ELF-1 (cell line): ENCODE measurements at places on chromosomes 1 and 21.

DNA sequence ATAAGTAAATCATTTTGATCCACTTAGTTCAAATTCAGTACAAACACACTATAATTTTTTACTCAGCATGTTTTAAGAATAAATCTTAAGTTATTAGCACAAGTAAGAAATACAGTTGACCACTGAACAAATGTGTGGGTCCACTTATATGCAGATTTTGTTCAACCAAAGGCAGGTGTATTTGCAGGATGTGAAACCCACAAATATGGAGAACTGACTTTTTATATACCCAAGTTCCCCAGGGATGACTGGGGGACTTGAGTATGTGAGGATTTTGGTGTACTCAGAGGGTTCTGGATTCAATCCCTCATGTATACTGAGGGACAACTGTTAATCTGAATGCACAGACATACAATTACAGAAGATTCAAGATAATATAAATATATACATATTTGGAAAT lies 25.7 kb upstream of the ERICH3 start:
- DNase-seq, result no peak

- DNase-seq, result no peak
These were observed 13.3 kb downstream of the MFAP2 start for GRCh38 chr1:16967095-16967575.

DNA sequence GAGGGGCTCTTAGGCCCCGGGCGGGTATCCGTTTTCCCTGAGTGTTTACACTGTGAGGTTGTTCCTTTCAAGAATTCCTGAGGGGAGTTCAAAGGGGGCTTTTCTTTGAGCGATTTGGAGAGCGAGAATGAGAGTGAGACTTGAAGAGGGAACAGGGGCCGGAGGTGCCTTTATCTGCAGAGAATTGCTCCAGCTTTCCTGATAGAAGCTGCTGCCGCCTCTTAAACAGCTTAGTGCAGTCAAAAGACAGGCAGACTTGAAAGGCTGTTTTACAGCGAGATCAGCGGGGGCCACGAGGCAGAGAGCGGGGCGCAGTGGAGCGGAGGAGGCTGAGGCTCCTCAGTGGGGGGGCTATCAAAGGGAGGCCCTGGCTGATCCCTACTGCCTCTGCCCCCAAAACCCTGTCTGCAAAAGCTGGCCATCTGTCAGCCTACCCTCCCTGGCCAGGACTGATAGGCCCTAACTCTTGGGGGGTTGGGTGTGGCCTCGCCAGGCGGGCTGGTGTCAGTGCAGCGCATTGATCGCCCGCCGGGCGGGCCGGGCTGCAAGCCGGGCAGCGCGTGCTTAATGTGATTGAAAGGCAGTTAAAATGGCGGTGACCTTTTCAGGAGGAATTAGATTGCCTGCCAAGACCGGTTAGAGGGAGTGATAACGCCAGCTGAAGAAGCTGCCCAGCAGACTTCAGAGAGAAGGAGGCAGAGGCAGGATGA lies 36.4 kb downstream of the TMEM53 start:
- no peak for DNase-seq

GRCh38 chr1:25206201-25206600 lies 26.1 kb downstream of the SYF2 start:
- DNase-seq, result no peak

DNA sequence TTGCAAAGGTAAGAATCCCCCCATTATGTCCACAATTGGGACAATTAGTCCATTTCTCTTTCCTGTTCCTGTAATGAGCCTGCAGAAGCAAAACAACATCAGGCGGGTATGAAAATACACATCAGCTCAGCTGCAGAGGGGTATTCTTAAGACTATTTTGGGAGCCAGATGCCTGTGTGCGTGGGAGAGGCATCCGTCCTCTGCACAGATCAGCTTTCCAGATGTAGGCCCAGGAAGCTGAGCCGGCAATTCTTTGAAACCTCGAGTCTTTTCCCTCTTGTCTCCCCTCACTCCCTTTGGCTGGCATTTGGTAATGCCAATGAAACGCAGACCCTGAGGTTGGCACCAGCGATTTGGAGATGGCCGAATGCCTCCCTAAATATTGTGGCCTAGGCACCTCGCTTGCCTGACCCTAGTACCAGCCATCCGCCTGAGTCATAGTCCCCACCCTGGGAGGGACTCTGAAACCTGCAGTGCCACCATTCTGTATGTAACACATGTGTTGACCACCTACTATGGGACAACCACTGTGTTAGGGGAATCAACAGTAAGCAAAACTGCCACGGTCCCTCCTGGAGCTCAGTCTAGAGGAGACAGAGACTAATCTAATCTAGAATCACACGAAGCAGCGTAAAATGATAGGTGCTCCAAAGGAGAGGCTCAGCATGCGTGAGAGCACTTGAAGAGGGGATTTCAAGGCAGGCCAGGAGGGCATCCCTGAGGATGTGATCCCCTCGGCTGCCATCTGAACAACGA lies 603.0 kb downstream of the MATN1 start:
- DNase-seq, result no peak

DNA sequence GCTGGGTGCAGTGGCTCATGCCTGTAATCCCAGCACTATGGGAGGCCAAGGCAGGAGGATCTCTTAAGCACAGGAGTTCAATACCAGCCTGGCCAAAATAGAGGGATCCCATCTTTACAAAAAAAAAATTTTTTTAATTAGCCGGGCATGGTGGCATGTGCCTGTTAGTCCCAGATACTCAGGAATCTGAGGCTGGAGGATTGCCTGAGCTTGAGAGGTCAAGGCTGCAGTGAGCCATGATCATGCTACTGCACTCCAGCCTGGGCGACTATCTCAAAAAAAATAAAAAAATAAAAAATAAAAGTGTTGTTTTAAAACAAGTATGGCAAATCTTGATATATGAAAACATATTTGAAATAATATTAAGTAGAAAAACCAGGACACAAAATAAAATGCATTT lies 44.4 kb upstream of the CACHD1 start:
- DNase-seq, result no peak

DNA sequence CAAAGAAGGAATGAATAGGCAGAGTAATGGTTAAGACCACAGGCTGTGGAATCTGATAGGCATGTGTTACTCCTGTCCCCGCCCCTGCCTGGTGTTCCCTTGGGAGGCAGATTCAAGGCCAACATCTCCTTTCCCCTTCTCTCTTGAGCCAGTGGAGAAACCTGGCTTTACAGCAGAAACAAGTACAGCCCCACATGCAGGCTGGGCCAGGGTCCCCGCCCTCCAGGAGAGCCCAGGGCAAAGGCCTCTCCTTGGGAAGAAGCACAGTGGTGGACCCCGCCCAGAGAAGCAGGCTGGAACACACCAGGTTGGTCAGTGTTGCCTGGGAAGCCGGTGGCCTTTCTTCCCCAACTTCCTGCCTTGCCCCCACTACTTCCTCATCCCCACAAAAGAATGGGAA lies 6.8 kb downstream of the C1orf167 start:
- DNase-seq, result peak; percentile 60

GRCh38 chr1:7421471-7422075 lies 349.5 kb upstream of the VAMP3 start:
- DNase-seq, result no peak

DNA sequence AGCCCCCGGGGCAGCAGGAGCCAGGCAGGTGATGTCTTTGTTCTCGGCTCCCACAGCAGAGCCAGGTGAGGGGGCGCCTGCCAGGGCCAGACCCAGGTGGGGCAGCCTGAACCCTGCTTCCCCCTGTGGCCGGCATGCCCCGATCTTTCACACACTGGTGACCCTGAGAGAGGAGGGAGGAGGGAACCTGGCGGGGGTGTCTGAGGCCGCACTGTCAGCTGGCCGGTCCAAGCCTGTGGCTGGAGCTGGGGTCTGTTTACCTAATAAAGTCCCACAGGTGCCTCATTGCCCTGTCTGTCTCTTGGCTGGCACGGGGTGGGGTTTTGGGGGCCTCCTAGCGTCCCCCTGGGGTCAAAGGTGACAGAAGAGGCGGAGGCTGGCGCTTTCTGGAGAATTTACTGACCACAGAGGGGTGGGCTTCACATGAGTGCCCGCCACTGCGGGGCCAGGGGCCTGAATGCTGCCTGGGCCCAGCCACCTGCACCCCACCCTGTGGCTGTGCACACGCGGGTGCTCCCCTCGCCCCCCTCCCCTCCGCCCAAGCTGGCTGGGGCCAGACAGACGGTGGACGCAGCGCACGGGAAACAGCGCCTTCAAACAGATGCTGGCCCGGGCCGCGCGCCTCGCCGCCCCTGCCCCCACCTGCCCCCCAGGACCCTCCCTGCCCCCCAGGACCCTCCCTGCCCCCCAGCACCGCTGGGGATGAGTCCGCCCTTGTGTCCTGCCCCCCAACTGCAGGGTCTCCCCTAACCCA lies 5.8 kb downstream of the TMEM240 start:
- DNase-seq, result no peak
